AML-193 (cell line): ENCODE measurements at places on chromosomes 2 and 18.

DNA sequence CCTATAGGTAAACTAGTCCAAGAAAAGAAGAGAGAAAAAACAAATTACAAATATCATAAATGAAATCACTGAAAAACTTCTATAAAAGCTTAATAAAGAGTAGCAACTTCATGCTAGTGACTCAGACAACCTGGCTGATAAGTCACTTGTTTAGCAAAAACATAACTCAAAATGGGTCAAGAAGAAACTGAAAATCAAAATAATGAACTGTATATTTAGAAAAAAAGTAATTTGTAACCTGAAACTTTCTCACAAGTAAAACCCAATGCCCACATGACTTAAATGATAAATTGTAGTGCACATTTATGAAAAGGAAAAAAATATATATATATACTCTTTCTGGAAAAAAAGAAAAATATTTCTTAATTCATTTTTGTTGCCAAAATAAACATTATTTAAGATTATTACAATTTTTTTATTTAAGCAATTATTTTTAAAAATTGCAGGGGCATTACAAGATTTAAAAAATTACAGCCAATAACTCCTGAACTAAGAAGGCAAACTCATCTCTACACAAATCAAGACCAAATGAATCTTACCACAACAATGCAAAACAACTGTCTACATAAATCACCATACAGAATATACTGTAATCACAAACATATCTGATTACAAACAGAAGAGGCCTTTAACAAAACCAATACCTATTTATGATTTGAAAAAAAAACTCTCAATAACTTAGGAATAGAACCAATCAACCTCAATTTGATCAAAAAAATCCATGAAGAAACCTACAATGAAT lies 406.3 kb downstream of the CDH7 start:
- no peak for DNase-seq

- DNase-seq = no peak
These were observed 213.9 kb downstream of the TFCP2L1 start for GRCh38 chr2:121071034-121071504.

DNA sequence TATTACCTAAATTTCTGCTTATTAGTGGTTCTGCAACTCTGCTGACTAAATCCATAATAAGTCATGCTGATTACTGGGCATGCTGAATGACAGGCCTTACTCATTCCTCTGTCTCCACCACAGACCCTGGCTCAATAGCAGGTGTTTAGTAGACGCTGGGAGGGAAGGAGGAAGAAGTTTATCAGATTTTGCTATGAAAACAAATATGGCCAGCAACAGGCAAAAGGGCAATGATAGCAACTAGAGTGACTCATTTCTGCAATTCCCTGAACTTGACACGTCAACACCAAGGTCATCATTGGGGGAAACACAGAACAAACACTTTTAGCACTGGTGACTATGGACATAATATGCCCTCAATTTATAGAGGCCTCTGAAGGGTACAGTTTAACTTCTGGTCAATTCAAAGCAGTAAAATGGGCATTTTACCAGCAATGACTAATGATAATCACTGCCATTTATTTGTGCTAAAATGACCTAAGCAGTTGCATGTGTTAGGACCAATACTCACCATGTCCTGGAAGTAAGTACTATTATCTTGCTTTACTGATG lies 35.2 kb downstream of the TMEM163 start:
- DNase-seq = no peak

GRCh38 chr2:181779288-181780021 lies 99.1 kb upstream of the NEUROD1 start:
- DNase-seq = no peak

GRCh38 chr2:120579916-120580685 lies 155.6 kb upstream of the GLI2 start:
- DNase-seq = no peak

- DNase-seq = no peak
These were observed 17.8 kb downstream of the NLRC4 start for GRCh38 chr2:32246911-32247310.

- no peak for DNase-seq
These were observed 377.4 kb upstream of the CRIM1 start for GRCh38 chr2:35978218-35978617.

GRCh38 chr18:58005885-58006523 lies 38.0 kb upstream of the NEDD4L start:
- DNase-seq = no peak

GRCh38 chr18:55934821-55935220 lies 346.8 kb upstream of the TCF4 start:
- DNase-seq = no peak

GRCh38 chr2:125554956-125555355 lies 1101.0 kb upstream of the GYPC start:
- DNase-seq = no peak

- DNase-seq = no peak
These were observed 662 bp downstream of the ACVR2A start for GRCh38 chr2:147845411-147845971.

DNA sequence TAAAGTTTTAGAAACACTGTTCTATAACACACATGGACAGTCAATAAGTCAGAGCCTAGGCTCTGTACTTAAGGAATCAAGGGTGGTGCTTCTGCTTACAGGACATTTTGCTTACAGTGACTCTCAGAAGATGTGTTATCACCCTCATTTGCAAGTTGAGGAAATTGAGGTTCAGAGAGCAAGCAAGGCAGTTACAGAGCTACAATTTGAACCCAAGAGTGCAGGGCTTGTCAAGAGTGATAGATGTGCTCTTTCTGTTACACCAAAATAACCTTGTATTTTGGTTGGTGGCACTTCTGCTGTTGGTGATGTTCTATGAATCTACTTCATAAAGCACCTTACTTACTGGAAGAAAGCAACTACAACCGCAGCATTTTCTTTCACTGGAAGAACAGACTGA lies 170.2 kb downstream of the THADA start:
- no peak for DNase-seq

DNA sequence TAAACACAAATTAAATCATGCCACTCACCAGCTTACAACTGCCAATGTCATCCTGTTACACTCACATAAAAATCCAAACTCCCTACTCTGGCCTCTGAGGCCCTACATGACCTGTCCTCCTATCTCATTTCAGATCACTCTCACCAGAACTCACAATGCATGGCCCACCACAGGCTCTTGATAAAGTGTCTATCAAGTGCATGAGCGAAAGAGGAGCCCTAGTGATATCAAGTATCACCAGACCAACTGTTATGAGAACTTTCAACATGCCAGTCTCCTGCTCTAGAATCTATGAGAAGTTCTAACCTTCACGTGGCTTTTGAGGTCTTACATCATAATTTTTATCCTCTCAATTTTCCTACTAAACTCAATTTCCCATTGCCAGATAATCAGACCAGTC lies 76.4 kb upstream of the CD226 start:
- no peak for DNase-seq

- peak; percentile 4 for DNase-seq
These were observed 157.8 kb downstream of the BCL2 start for GRCh38 chr18:63161761-63162195.

DNA sequence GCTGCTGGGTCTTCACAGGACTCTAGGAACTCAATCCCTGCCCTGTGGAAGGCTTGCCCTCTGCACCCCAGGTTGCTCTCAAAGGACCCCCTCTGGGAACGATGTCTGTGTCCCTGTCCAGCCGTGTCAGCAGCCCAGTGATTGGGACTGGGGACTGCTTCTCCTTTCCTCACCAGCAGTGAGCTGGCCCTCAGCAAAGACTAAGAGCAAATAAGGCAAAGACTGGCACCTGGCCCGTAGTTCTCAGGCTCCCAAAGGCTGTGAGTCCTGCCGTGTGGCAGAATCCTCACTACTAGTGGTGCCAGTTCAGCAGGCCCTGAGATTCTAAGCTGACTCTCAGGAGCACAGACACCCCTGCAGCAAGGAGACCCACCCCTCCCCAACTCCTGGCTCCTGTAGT lies 47.8 kb downstream of the TMEM163 start:
- no peak for DNase-seq

DNA sequence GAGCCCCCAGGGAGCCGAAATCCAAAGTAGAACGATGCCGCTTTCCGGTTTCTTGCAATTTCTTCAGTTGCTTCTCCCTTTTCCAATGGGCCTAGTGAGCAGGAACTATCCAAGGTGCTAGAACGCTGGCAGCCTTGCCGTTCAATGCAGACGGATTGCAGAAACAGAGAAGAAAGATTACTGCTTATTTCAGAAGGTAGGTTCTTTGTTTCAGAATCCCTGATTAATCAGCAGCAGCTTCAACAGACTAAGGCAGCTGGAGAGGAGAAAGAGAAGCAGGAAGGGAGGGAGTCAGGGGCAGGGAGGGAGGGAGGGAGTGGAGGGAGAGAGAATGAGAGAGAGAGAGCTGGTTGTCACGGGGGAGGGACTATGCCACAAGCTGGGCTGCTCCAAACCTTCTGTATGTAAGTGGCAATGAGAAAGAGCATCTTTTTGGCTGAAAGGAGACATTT lies 576 bp downstream of the NYAP2 start:
- no peak for DNase-seq

- no peak for DNase-seq
These were observed 106.6 kb downstream of the FHOD3 start for GRCh38 chr18:36403896-36404820.

DNA sequence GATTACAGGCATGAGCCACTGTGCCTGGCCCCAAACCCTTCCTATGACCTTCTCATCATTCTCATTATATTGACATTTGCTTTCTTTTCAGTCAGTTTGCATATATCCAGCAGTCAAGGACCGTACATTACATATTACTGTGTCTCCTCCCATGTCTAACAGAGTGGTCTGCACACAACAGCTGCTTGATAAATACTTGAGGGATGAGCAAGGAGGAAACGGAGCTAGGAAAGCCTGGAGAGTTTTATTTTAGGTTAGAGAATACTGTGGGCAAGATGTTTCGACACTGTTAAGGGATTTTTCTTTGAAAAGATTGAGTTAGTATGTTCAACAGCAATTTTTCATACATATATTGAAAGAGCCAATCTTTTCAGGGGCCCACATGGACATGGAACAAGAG lies 76.2 kb upstream of the CHRNA1 start:
- no peak for DNase-seq

- DNase-seq = no peak
These were observed 1915.0 kb upstream of the CELF4 start for GRCh38 chr18:39480494-39481195.

DNA sequence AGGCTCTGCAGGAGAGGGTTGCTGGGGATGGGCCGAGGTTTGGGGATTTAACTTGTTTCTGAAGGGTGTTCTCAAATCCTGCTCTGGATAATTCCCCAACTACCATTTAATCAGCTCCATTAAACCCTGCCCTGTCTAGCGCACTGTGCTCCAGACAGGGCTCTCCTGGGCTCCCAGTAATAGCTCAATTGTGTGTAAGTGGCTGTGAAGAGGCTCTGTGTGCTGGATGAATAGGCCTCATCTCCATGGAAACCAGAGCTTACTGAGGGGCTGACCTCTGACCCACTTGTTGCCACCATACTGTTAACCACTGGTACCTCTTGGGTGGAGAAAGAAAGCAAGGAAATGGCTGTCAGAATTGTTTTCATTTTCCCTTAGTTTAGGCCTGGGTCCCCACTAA lies 92.9 kb downstream of the TGOLN2 start:
- no peak for DNase-seq

DNA sequence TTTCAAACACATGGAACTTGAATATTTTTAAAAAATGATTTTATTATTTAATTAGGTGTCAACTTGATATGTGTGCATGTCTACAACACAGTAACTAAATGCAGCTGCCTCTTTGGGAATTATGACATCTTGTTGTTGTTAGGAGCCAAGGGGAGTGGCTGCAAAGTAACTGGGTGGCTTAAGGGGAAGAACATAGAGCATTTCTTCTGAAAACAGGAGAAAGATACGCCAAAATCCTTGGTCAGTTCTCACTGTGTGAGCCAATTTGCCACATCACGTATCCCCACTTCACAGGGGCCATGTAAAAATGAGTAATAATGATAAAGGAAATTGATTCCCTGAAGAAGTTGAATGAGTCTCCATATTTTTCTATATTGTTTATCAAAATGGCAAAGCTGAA lies 309.8 kb upstream of the COL3A1 start:
- no peak for DNase-seq

- DNase-seq = no peak
These were observed 158.5 kb upstream of the LMAN1 start for GRCh38 chr18:59517446-59518165.

GRCh38 chr2:187552828-187553681 lies 1.2 kb downstream of the TFPI start:
- DNase-seq = no peak

- DNase-seq = no peak
These were observed 123.2 kb downstream of the KCNS3 start for GRCh38 chr2:18001671-18002070.
